ENCODE measurements at places on chromosomes 3 and 15. TPM values are rescaled to one million over a fixed set of nuclear protein-coding genes. Genes with fewer than 3 reads are reported as not detected.

THSD4 gene
- polyA plus RNA-seq, result 6.2 TPM

MME gene
- polyA plus RNA-seq, result 1.0 TPM

EBLN2 gene
- polyA plus RNA-seq, result 4.8 TPM

ANKDD1A gene
- polyA plus RNA-seq, result 2.9 TPM

SLC51B gene
- polyA plus RNA-seq, result not detected

IL17RD gene
- 26.5 TPM for polyA plus RNA-seq

SENP8 gene
- 14.3 TPM for polyA plus RNA-seq

GJD2 gene
- not detected for polyA plus RNA-seq

IGDCC3 gene
- polyA plus RNA-seq, result 52.4 TPM

LMAN1L gene
- polyA plus RNA-seq, result not detected

WDR72 gene
- 10.6 TPM for polyA plus RNA-seq

CCDC9B gene
- 12.5 TPM for polyA plus RNA-seq

ABHD2 gene
- polyA plus RNA-seq, result 28.4 TPM

C15orf62 gene
- polyA plus RNA-seq, result 2.8 TPM

RPL32 gene
- 889 TPM for polyA plus RNA-seq

NDN gene
- polyA plus RNA-seq, result 211 TPM

POLR2M gene
- 29.5 TPM for polyA plus RNA-seq

BRK1 gene
- 214 TPM for polyA plus RNA-seq

ZWILCH gene
- polyA plus RNA-seq, result 15.7 TPM

SLC6A1 gene
- polyA plus RNA-seq, result not detected

MST1R gene
- polyA plus RNA-seq, result 3.4 TPM

IL5RA gene
- polyA plus RNA-seq, result not detected

TMEM266 gene
- 0.10 TPM for polyA plus RNA-seq

CCDC39 gene
- polyA plus RNA-seq, result not detected

LDHAL6B gene
- not detected for polyA plus RNA-seq

REC114 gene
- 2.3 TPM for polyA plus RNA-seq

ISLR gene
- 0.44 TPM for polyA plus RNA-seq
